ENCODE measurements at places on chromosomes 6 and 20.

- no peaks in the 10 kb centered on the region for H3K27me3 ChIP-seq
- peaks cover 4% of the 10 kb centered on the region for H3K36me3 ChIP-seq
- no peak for DNase-seq
- H3K4me3 ChIP-seq: no peak overlapping the region
- no peak overlapping the region for H3K27ac ChIP-seq
Measured at GRCh38 chr6:63705707-63706106, 70.1 kb downstream of the PHF3 start.

- peaks cover 4% of the 10 kb centered on the region for H3K36me3 ChIP-seq
- no peak overlapping the region for H3K27ac ChIP-seq
- peaks cover 12% of the 10 kb centered on the region for H3K4me1 ChIP-seq
- no peak overlapping the region for H3K4me3 ChIP-seq
- no peak for DNase-seq
Measured at GRCh38 chr6:41770381-41771057, 9.2 kb downstream of the FRS3 start.

GRCh38 chr6:13511913-13512717 lies 24.7 kb upstream of the GFOD1 start:
- no peak for DNase-seq
- no peaks in the 10 kb centered on the region for H3K36me3 ChIP-seq

- H3K27ac ChIP-seq: no peak overlapping the region
- DNase-seq: no peak
- no peak overlapping the region for H3K4me3 ChIP-seq
Measured at GRCh38 chr6:136210398-136211165, 39.5 kb downstream of the MTFR2 start.

- H3K27me3 ChIP-seq: no peaks in the 10 kb centered on the region
- peaks cover 92% of the 10 kb centered on the region for H3K36me3 ChIP-seq
- H3K27ac ChIP-seq: peak overlapping the region; percentile 0
Measured at GRCh38 chr20:58669287-58670006, 18.4 kb downstream of the STX16 start.

- no peaks in the 10 kb centered on the region for H3K36me3 ChIP-seq
- no peak overlapping the region for H3K4me3 ChIP-seq
- no peak overlapping the region for H3K27ac ChIP-seq
- H3K4me1 ChIP-seq: peaks cover 8% of the 10 kb centered on the region
- no peak for DNase-seq
Measured at GRCh38 chr6:83433177-83433576, 2.3 kb upstream of the ME1 start.

DNA sequence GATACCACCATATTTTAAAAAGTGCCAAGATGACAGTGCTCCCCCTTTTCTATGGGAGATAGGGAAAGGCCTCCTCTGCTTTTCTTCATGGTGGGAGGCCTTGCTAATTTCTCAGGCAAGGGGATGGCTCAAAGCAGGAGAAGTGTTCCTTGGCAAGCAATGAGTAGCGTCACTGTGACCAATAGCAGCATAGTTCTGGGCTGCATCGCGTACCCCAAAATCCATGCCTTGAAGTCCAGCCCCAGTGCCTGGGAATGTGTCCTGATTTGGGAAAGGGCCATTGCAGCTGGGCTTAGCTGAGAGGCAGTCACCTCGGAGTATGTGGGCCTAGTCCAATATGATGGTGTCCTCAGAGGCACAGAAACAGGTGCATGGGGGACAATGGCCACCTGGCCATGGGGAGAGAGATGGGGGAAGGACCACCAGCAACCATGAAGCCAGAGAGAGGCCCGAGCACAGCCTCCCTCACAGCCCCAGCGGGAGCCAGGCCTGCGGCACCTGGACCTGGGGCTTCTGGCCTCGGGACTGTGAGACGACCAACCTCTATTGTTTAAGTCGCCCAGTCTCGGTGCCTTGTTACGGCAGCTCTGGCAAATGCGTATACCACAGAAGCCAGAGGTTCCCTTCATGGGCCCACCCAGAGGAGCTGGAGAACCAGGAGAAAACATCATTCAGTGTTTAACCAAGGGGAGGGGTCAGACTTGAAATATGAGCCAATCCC lies 153.1 kb upstream of the RPS6KA2 start:
- DNase-seq: no peak
- no peaks in the 10 kb centered on the region for H3K4me1 ChIP-seq
- no peaks in the 10 kb centered on the region for H3K27me3 ChIP-seq
- H3K4me3 ChIP-seq: no peak overlapping the region
- no peaks in the 10 kb centered on the region for H3K36me3 ChIP-seq
- H3K27ac ChIP-seq: no peak overlapping the region

DNA sequence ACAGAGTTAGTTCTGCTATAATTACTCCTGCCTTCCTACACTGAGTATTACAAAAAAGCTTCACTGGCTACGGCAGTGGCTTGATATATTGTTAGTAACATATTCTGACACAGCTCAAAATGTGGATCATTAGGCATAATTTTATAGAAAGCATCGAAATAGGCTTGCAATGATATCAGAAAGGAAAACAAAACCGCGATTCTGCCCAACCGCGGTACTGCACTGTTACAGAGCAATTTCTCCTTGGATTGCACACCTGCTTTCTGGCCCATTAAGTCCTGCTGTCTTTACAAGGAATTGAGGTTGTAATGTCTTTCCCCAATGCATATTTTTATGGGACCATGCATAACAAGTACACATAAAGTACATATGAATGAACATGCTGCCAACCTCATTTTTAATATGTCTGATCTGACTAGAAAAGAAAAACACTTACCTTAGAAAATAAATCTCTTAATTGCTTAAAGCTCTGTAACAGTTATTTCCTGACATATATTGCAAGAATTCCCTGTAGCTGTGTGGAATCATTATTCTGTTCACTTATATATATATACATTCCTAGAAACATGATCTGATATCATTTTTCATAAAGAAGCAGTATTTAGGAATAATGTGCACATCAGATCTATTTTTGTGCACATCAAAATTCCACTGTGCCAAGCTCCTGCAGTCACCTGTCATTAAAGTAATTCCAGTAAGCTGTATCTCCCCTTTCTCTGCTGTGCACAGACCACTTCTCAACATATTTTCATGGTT lies 763.9 kb downstream of the HACE1 start:
- H3K4me3 ChIP-seq: no peak overlapping the region
- H3K4me1 ChIP-seq: no peaks in the 10 kb centered on the region
- H3K27me3 ChIP-seq: no peaks in the 10 kb centered on the region
- DNase-seq: no peak

DNA sequence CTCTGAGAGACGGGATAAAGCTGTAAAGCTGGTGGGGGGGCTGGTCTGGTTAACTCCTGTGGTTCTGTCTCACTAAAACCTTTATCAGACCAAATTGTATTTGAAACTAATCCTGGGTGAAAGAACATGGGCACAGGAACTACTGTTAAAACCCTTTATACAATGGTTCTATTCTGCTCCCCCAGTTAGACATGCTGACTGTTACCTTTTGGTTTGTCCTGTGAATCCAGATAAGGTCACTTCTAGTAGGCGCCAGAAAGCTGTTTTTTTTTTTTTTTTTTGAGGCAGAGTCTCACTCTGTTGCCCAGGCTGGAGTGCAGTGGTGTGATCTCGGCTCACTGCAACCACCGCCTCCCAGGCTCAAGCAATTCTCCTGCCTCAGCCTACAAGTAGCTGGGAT lies 29.7 kb downstream of the GSTA4 start:
- no peaks in the 10 kb centered on the region for H3K4me1 ChIP-seq
- DNase-seq: no peak
- H3K27ac ChIP-seq: no peak overlapping the region
- H3K4me3 ChIP-seq: no peak overlapping the region

All from esophagus squamous epithelium (tissue), 5 donors.